NCI-H460 (cell line): ENCODE measurements at places on chromosomes 2 and 18. TPM values are rescaled to one million over a fixed set of nuclear protein-coding genes. Genes with fewer than 3 reads are reported as not detected.

- no peak for DNase-seq
Observed at GRCh38 chr2:219506802-219507526, 7.3 kb upstream of the ASIC4 start.

DNA sequence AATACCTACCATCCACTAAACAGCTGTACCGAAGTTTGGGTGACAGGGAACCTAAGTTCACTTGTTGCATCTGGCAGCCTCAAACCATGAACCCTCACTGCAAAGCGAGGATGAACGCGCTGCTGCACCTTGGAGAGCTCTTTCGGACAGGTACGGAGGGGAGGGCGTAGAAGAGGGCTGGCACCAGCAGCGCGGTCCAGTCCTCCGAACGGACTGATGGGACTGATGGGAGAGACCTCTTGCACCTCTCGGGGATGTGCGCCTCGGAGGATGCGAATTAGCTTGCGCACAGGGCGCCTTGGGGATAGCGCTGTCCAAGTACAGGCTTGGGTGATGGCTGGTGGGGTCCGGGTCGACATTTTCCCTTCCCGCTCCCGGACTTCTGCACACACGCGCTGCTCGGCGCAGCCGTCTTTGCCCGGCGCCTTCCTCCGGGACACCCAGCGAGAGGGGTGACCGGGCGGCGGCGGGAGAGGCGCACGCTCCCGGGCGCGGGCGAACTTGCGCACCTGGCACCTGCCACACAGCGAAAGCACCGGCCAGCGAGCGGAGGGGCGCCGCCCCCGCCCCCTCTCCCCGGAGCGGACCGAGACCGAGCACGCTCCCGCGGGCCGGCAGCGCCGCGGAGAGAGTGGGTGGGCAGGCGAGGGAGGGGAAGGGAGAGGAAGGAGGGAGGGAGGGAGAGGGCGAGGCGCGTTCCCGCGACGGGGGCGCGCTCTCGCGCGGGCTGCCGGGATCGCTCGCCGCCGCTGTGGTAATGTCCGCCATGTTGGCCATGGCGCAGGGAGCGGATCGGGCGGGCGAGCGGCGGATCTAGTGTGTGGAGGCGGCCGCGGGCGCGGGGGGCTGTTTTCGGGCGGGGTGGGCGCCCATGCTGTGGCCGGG is at the start of gene EPC2:
TSS of gene EPC2 (plus strand) at position 754 of the 885 bp plus-strand sequence. CDS start 267 bp downstream, outside the sequence.
- peak; percentile 69 for DNase-seq

- no peak for DNase-seq
Observed at GRCh38 chr2:62348700-62349099, 152.8 kb downstream of the B3GNT2 start.

- DNase-seq, result no peak
Observed at GRCh38 chr2:150566289-150566688, 78.8 kb upstream of the RND3 start.

DNA sequence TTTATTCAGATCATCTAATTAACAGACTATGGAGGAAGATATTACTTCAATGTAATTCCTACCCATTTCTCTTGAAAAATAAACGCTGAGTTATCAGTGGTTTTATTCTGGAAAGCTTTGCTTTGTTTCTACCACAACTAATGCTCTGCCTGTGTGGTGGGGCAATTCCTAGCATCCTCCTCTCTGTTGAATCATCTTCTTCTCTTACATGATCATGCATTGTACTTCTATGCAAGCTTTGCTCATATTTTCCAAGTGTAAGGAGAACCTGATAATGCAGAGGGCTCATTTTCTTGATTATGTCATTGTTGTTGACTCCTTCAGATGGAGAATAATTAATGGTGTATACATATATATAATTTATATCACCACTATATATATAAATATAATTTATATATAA is 46.7 kb downstream of the CCDC195 start:
- DNase-seq, result no peak

GRCh38 chr2:230153390-230153976 is 66.3 kb downstream of the SP110 start:
- no peak for DNase-seq

SERPINB3 gene
- 0.15 and 0.23 TPM in 2 replicates for total RNA-seq

RNF125 gene
- 2.2 and 2.8 TPM in 2 replicates for total RNA-seq

ZNF385B gene
- total RNA-seq, result 2.3 and 3.3 TPM in 2 replicates
